ENCODE measurements at places on chromosomes 3 and 15. TPM values are rescaled to one million over a fixed set of nuclear protein-coding genes. Genes with fewer than 3 reads are reported as not detected.

- no peak for DNase-seq
These were observed 2.8 kb downstream of the NR2E3 start for GRCh38 chr15:71812966-71813722.

Gene IL20RB
- polyA plus RNA-seq = 0.29 TPM

DNA sequence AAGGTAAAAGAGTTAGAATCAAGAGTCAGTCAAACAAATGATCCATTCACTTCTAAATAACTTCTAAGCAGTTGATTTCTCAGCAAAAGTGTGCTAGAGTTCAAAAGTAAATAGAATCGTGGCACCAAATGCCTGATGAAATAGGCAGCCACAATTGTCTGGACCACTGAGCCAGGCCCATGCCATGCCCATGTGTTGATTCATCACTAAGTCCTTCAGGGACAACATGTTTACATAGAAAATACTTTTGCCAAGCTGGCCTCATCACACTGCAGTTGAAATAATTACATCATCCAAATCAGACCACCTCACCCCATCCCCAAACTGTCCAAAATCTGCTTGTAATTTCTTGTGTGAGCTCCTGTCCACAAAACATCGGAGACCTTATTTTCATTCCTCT, 216.3 kb downstream of the IGSF11 start:
- no peak for DNase-seq

Gene LRRC3B
- polyA plus RNA-seq = 2.0 TPM

Gene FOXB1
- 0.08 TPM for polyA plus RNA-seq

Gene SNTN
- polyA plus RNA-seq = not detected

DNA sequence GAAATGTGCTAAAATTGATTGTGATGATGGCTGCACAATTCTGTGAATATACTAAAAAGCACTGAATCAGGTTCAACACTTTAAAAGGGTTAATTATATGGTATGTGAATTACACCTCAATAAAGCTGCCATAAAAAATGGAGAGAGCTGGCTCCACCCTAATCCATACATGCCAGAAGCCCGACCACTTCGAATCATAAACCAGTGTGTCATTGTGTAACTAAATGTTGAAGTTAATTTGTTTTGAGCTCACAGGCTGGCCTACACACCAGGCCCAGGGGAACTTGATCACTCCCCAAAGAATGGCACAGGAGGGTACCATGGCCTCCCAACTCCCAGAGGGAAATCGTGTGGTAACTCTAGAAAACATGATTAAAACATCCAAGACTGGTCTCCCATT, 14.0 kb downstream of the PLCD1 start:
- DNase-seq = no peak

DNA sequence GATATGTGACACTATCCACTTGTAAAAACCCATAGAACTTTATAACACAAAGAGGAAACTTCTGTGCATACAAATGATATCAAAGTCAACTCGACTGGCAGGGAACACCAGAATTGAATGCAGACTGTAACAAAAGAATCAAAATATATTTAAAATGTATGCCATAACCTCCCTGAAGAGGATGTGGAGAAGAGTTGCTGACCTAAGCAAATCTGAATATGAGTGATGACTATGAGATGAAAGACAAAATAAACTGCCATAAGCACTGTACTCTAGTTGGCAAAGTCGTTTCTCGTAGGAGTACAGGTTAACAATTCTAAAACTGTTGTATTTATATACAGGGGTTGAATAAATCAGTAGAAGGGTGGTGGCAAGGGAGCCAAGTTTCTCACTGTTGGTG, 482.1 kb downstream of the OCA2 start:
- DNase-seq = no peak

Gene A4GNT
- 3.4 TPM for polyA plus RNA-seq

Gene CILP
- 4.4 TPM for polyA plus RNA-seq

DNA sequence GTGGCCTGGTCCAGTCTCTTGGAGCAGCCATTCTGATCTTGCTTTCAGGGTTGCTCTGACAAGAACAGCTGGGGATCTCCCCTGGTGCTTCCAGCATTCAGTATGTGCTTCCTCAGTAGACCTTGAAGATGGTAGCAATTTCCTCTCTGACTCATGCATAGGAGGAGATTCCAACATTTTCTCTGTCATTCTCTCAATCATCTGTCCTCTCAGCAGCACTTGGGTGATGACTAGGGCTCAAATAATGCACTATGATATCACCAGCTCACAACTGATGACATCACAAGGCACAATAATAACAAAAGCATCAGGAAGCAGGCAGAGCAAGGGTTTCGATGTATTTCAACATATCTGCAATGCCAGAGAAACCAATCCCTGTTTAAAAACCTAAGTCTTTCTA, 52.7 kb downstream of the NFKBIZ start:
- DNase-seq = no peak

Gene HACD3
- polyA plus RNA-seq = 161 TPM

GRCh38 chr3:120062474-120062873, 31.8 kb downstream of the GSK3B start:
- DNase-seq = no peak

DNA sequence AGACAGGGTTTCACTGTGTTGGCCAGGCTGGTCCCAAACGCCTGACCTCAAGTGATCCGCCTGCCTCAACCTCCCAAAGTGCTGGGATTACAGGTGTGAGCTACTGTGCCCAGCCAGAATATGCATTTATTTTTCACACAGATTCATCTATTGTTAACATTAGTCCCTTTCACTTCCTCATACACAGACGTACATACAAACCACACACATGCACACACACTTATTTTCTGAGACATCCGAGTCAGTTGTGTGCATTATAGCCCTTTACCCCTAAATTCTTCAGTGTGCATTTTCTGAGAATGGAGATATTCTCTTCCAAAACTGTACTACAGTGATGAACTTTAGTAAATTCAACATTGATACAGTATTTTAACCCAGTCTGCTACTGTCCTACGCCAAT, 15.0 kb upstream of the MEX3B start:
- no peak for DNase-seq

Gene ZPLD1
- polyA plus RNA-seq = 0.49 TPM

GRCh38 chr3:84724877-84725276, 233.9 kb upstream of the CADM2 start:
- no peak for DNase-seq
